IgD-negative memory B cell (primary cell): ENCODE measurements at places on chromosomes 16 and 17. TPM values are rescaled to one million over a fixed set of nuclear protein-coding genes. Genes with fewer than 3 reads are reported as not detected.

The SEZ6L2 gene
- not detected for polyA plus RNA-seq

The SRSF1 gene
- 57.3 TPM for polyA plus RNA-seq

The UBALD1 gene
- 6.7 TPM for polyA plus RNA-seq

The HCRT gene
- not detected for polyA plus RNA-seq

The TEKT5 gene
- not detected for polyA plus RNA-seq

The NUDT7 gene
- 8.8 TPM for polyA plus RNA-seq

The KAT2A gene
- polyA plus RNA-seq = 26.7 TPM

The CENPV gene
- 17.3 TPM for polyA plus RNA-seq

The FBXL19 gene
- 0.26 TPM for polyA plus RNA-seq

The NATD1 gene
- polyA plus RNA-seq = 0.45 TPM

The CCL16 gene
- not detected for polyA plus RNA-seq

The STX1B gene
- polyA plus RNA-seq = 0.18 TPM

The NAE1 gene
- 55.5 TPM for polyA plus RNA-seq

The QPRT gene
- polyA plus RNA-seq = not detected

The SLC38A8 gene
- not detected for polyA plus RNA-seq

The CCR7 gene
- polyA plus RNA-seq = 257 TPM

The TMEM98 gene
- polyA plus RNA-seq = not detected

The ANKS3 gene
- 5.3 TPM for polyA plus RNA-seq

The RNF112 gene
- not detected for polyA plus RNA-seq

The OR1A1 gene
- not detected for polyA plus RNA-seq

The TMEM204 gene
- polyA plus RNA-seq = 2.9 TPM

The ZDHHC1 gene
- 0.33 TPM for polyA plus RNA-seq

The TBC1D26 gene
- not detected for polyA plus RNA-seq

The UMOD gene
- polyA plus RNA-seq = not detected

The ZNF594 gene
- polyA plus RNA-seq = 2.1 TPM

The MGAT5B gene
- not detected for polyA plus RNA-seq

The MYO15B gene
- polyA plus RNA-seq = 2.4 TPM

The KCNH4 gene
- not detected for polyA plus RNA-seq

The CACNG3 gene
- polyA plus RNA-seq = not detected

The NPTX1 gene
- polyA plus RNA-seq = not detected

The MYH1 gene
- not detected for polyA plus RNA-seq

The SHBG gene
- not detected for polyA plus RNA-seq

The RABEP2 gene
- polyA plus RNA-seq = 31.7 TPM

The UNC119 gene
- polyA plus RNA-seq = 69.5 TPM

The KRT9 gene
- polyA plus RNA-seq = not detected

The SNX20 gene
- polyA plus RNA-seq = 44.6 TPM

The RPL27 gene
- polyA plus RNA-seq = 2,481 TPM

The TSPOAP1 gene
- polyA plus RNA-seq = 1.3 TPM

The CA10 gene
- not detected for polyA plus RNA-seq

The MPV17L gene
- 0.04 TPM for polyA plus RNA-seq

The MYH11 gene
- 3.9 TPM for polyA plus RNA-seq

The TLCD3B gene
- not detected for polyA plus RNA-seq

The CPNE7 gene
- polyA plus RNA-seq = not detected

The METTL23 gene
- polyA plus RNA-seq = 121 TPM

The CCL22 gene
- 0.20 TPM for polyA plus RNA-seq

The PRR29 gene
- polyA plus RNA-seq = 3.2 TPM

The KIF2B gene
- polyA plus RNA-seq = not detected

The ACAP1 gene
- 251 TPM for polyA plus RNA-seq

The KIF19 gene
- 0.33 TPM for polyA plus RNA-seq

The NKD1 gene
- not detected for polyA plus RNA-seq

The TNRC6A gene
- 26.3 TPM for polyA plus RNA-seq

The LPO gene
- not detected for polyA plus RNA-seq

The TP53TG3B gene
- not detected for polyA plus RNA-seq

The ZG16 gene
- not detected for polyA plus RNA-seq

The KCNJ18 gene
- polyA plus RNA-seq = not detected
